Ovary (tissue), 10 donors: ENCODE measurements at places on chromosomes 3 and 15.

- no peak for DNase-seq
Measured at GRCh38 chr3:2370317-2370716, 271.7 kb downstream of the CNTN4 start.

DNA sequence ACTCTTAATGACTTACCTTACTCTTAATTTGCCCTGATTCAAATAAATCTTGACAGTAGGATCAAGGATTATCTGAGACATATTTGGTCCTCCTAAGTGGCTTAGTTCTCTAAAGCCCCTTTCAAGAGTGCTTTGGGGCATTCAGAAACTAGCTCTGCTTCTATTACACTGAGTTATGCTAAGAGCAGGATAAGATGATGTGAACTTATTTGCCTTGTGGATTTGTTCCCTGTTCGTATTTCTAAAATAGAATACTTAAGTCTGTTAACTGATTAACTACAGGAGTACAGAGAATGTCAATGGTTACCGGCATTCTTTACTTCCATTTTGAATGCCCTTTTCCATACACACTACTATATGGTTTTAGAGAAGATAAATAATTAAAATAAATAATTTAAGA, 14.8 kb upstream of the FRMD4B start:
- DNase-seq, result no peak

- no peak for DNase-seq
Measured at GRCh38 chr3:160170409-160171370, 54.5 kb upstream of the C3orf80 start.

- peak; percentile 73 for DNase-seq
Measured at GRCh38 chr3:194296454-194297263, 54.5 kb downstream of the CPN2 start.

DNA sequence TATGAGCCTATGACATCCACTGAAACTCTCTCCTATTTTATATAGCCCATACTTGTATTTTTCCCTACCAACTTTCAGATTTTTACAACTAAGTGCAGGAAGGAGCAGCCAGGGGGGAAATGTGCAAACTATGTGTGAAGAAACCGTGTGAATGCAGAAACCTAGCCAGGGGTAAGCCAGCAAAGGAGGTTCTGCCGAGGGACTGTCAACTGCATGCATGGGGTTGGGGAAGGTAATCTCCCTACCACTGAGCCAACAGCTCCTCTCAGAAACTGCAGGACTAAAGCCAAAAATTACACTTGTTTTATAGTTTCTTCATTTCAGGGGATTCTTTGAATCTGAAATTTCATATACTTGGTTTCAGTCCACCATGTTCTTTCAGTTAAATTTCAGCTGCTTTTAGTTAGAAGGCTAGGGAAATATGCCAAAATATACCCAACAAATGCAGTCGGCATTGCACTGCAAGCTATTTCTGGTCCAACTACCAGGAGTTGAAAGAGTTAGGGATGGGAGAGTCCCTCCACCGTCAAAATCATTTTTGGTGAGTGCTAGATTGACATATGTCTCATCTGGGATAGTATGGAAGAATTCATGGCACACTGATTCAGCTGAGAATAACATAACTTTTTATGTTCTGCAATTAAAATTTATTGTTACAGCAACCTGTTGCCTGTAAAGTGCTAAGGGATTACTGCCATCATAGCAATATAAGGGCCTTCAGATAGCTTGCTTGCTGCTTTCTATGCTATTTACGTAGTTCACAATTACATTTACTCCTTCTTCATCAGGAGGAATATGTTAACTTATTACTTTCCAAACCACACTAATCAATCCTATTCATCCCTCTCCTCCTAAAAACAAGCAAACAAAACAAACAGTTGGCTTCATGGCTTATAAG, 904.2 kb downstream of the ROBO1 start:
- DNase-seq, result no peak

GRCh38 chr3:10876661-10877060, 60.6 kb downstream of the SLC6A11 start:
- DNase-seq, result no peak

DNA sequence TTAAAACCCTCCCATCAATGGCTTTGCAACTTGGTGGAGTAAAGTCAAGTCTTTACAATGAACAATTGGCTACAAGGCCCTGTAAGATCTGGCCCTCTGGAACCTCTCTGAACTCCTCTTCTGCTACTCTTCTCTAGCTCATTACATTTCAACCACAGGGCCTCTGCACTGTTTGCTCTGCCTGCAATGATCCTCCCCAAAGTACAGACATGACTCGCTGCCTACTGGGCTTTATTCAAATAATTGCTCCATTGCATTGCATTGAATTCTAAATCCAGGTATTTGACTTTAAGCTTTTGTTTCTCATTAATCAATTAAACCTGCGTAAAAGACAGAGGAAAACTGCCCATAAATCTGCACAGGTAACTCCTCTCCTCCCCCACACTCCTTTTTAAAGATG, 96.7 kb downstream of the CD47 start:
- no peak for DNase-seq

- no peak for DNase-seq
Measured at GRCh38 chr3:184409331-184409926, 29.6 kb downstream of the CHRD start.

- DNase-seq, result no peak
Measured at GRCh38 chr3:32018757-32019564, 37.4 kb downstream of the ZNF860 start.

- no peak for DNase-seq
Measured at GRCh38 chr15:71109905-71110304, 5.4 kb upstream of the THSD4 start.

DNA sequence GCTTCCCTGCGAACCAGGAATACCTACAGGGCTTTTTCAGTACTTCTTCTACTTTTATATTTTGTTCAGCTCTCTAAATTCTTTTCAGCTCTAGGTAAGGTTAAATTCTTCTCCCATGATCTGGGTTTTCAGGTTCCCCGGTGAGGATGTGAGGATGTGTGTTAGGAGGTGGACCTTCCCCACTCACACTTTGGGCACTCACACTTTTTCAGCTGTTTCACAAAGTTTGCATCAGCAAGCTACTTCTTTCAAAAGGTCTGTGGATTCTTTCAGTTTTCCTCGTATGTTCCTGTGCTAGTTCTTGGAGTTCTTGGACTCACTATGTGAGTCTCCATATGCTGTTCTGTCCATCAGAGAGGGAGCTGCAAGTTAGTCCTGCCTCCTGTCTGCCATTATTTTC, 13.9 kb upstream of the OR5K2 start:
- no peak for DNase-seq

- no peak for DNase-seq
Measured at GRCh38 chr3:48306860-48307530, 26.5 kb downstream of the SPINK8 start.

DNA sequence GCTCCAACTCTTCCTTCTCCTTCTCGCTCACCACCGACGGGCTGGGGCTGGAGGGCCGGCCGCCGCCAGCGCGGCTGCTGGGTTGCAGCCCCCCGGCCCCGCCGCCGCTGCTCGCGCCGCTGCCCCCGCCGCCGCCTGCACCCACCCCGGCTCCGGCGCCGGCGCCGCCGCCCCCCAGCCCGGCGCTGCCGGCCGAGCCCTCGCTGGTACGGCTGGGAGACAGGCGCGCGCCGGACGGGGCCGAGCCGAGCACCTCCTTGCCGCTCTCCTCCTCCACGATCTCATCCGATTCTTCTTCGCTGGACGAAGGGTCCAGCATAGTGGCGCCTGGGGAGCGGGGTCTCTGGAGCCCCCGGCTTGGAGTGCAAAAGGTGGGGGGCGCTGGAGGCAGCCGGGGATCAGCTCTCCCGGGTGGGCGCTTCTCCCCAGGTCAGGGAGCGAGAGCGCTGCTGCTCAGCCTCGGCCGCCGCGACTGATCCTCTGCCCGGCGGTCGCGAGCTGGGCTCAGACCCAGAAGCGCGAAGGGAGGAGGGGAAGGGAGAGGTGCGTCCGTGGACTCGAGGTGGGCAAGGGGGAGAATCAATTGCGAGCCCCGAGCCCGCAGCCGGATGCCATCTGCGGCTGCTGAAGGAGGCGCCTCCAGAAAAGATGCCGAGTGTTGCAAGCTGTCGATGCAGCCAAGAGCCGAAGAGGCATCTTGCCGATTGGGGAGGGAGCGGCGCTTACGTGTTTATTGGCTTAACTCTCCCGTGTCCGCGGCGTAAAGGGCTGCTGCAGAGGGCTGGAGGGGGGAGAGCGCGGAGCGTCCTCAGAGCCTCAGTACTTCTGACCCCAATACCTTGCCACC, at the start of gene CADPS:
Gene CADPS, minus strand, starts transcription at position 706 of the 847 bp plus-strand sequence. Its CDS starts 387 bp downstream, at position 319.
- DNase-seq, result no peak

DNA sequence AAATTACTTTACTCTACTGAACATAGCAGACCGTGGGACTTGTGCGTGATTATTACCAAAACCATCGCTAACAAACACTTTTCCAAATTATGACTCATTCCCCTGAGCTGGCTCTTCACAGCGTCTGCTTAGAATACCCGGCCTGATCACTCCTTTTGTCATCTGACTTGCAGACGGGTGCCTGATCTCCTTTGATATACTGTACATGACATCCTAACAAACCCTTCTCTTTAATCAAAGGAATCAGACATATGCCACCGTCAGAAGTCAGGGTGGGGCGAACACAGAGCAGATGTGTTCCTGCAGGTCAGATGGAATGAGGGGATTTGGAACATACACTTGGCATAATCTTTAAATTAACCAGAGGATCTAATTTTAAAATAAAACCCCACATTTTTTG, 48.5 kb upstream of the SH3GL3 start:
- no peak for DNase-seq

DNA sequence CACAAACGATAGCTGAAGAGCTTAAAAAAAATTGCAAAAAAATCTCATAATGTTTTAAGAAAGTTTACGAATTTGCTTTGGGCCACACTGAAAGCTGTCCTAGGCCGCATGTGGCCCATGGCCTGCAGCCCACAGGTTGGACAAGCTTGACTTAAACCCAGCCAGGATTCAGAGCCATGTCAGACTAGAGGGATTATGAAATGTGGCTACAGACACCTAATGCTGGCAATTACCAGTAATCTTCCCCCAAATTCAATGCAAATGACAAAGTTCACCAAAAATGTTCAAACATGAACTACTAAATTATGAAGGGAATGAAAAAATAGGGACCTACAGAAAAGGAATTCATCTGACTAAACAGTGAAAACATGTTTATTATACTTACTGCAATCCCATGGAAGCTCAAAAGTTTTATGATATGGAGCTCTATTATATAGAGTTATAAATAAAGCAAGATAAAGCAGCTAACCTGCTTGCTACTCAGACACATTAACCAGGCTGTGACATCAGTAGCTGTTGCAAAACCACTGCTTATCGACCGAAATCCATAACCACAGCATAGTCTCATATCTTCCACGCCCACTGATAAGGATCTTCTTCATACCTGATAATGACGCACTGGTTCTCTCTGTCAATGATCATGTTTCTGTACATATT, 49.2 kb downstream of the LDHAL6B start:
- no peak for DNase-seq

DNA sequence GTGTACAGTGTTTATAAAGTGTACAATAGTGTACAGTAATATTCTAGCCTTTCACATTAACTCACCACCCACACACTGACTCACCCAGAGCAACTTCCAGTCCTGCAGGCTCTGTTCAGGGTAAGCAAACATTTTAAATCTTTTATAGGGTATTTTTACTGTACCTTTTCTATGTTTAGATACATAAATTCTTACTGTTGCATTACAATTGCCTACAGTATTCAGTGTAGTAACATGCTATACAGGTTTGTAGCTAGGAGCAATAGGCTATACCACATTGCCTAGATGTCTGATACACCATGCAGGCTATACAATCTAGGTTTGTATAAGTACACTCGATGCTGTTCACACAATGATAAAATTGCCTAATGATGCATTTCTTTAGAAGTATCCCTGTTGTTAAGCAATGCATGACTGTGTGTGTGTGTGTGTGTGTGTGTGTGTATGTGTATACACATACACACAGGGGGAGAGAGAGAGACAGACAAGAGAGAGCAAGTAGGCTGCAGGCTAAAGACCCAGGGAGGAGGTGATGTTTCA, 72.5 kb upstream of the PRR23C start:
- DNase-seq, result no peak

DNA sequence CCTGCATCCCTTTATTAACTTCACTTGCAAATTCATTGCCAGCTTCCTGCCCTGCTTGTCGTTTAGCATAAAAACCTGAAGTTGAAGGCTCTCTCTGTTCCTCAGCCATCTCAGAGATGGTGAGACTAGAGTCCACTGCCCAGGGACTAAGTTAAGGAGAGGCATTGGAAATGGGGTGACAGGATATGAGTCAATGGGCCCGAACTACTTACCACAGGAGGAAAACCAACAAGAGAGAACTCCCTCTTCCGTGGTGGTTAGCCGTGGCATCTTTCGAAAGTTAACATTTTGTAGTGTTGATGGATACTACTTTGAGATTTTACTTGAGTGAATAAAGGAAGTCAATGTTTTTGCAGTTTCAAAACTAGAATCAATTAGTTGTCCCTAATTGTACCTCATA, 65.3 kb downstream of the LRTM1 start:
- no peak for DNase-seq

DNA sequence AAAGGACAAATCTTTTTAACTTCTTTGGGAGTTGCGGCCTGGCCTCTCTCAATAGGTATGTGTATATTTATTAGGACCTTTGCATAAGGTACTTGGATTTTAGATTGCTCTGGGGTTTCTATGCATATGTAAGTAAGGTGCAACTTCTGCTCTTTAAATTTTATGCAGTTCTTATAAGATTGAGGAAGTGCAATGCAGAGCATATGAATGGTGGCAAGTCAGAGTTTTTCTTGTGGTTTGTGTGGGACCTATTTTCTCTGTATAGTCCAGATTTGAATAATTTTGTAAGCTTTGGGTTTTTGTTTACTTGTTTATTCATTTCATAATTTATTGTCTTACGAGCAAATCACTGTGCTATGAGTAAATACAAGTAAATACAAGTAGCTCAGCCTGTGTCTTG, 101.5 kb downstream of the ATG7 start:
- DNase-seq, result no peak

DNA sequence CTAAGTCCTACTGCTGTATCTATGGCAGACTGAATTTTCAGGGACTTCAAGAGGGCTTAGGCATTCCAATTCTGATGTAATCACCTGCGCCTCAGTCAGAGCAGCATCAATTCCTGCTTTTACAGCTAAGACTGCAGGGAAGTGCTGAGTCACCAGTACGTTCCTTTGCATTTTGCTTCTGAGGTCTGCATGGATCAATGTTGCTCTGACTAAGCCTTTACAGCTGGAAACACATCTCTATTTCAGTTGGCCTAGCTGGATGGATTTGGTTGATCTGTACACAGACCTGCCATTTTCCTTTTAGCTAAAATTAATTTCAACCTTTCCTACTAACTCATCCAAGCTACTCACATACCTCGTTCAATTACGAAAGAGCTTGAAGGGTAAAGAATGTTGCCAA, 51.3 kb downstream of the ETV5 start:
- DNase-seq, result no peak

- no peak for DNase-seq
Measured at GRCh38 chr3:151226088-151226563, 23.1 kb upstream of the GPR171 start.

DNA sequence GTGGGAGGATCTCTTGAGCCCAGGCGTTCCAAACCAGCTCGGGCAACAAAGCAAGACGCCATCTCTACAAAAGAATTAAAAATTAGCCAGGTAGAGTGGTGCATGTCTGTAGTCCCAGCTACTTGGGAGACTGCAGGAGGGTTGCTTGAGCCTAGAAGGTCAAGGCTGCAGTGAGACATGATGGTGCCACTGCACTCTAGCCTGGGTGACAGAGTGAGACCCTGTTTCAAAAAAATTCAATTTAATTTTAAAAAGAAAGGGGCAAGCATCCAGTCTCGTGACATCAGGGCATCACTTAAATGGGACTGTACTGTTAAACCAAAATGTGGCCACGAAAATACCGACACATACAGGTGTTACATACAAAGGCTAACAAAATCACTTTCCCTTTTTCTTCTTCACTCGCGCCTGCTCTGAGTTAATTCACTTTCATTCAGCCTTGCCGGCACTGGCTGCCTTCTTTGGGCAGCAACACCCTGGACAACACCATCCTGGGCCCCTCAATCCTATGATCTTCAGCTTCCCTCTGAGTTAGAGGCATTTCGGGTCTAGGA, 121.7 kb downstream of the LIPC start:
- no peak for DNase-seq
